ENCODE measurements at places on chromosomes 7 and 10.

GRCh38 chr10:119537953-119538630, 4.4 kb downstream of the RGS10 start:
- H3K27ac ChIP-seq: peak overlapping the region; percentile 40
- no peaks in the 10 kb centered on the region for H3K36me3 ChIP-seq
- no peak for DNase-seq
- peaks cover 67% of the 10 kb centered on the region for H3K4me1 ChIP-seq
- H3K27me3 ChIP-seq: no peaks in the 10 kb centered on the region
- no peak overlapping the region for H3K4me3 ChIP-seq

DNA sequence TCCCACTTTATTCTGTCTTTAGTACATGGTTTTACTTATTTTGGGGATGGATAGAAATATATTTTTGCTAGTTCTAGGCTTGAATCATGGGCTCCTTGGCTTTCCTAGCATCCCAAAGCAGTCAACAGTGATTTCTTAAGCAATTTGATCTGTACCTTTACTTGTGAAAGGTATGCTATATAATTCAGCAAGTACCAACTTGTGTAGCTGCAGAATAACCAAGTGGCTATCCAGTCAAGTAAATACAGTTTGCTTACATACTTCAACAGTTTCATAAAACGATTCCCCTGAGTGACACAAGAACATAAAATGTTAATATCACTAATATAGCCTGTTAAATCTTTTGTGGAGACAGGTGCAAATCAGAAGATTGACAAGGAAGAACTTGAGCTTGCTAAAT, 67.2 kb downstream of the PODXL start:
- peaks cover 5% of the 10 kb centered on the region for H3K36me3 ChIP-seq
- no peaks in the 10 kb centered on the region for H3K27me3 ChIP-seq
- no peak overlapping the region for H3K4me3 ChIP-seq
- no peaks in the 10 kb centered on the region for H3K4me1 ChIP-seq
- no peak overlapping the region for H3K27ac ChIP-seq

GRCh38 chr10:80131499-80131901, 1.0 kb upstream of the PLAC9 start:
- H3K27me3 ChIP-seq: peaks cover 6% of the 10 kb centered on the region
- H3K27ac ChIP-seq: no peak overlapping the region
- no peaks in the 10 kb centered on the region for H3K4me1 ChIP-seq
- no peak for DNase-seq
- no peak overlapping the region for H3K4me3 ChIP-seq

DNA sequence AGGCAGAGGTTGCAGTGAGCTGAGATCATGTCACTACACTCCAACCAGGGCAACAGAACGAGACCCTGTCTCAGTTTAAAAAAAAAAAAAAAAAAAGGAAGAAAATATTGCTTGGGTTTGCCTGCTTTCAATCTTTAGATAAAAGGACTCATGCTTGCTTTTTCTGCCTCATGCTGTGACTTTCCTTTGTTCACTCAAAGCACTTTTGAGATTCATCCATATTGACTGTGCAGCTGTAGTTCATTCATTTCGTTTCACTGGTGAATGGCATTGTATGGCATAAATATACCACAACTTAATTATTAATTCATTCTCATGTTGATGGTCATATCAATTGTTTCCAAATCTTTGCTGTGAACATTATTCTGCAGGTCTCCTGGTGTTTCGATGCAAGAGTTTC, 97.6 kb upstream of the NFE2L3 start:
- H3K36me3 ChIP-seq: no peaks in the 10 kb centered on the region
- DNase-seq: no peak
- no peak overlapping the region for H3K27ac ChIP-seq
- H3K4me3 ChIP-seq: no peak overlapping the region
- no peaks in the 10 kb centered on the region for H3K4me1 ChIP-seq

DNA sequence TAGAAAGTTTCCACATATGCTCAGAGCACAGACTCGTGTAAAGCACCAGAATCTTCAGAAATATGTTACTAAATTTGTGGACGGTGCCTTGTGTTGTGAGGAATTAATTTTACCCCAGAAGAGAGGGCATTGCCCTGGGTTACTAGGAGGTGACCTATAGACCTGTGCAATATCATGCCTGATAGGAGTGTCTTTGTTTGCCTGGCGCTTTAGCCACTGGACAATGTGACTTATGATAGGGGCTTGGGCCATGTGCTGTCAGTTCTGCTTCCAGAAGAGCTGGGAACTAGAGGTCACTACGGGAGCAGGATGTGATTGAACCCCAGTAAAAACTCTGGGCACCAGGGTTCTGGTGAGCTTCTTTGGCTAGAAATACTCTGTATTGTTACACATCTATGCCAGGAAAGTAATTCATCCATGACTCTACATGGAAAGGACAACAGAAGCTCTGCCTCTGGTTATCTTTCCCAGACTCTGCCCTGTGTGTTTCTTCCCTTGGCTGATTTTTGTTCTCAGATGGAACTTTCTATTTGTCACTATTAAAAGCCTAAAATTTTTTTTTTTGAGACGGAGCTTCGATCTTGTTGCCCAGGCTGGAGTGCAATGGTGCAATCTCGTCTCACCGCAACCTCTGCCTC, 75.5 kb downstream of the SIRT1 start:
- H3K27me3 ChIP-seq: no peaks in the 10 kb centered on the region
- H3K36me3 ChIP-seq: peaks cover 8% of the 10 kb centered on the region
- DNase-seq: no peak
- no peak overlapping the region for H3K4me3 ChIP-seq
- no peak overlapping the region for H3K27ac ChIP-seq

- no peak overlapping the region for H3K27ac ChIP-seq
- no peak for DNase-seq
- H3K4me3 ChIP-seq: no peak overlapping the region
- no peaks in the 10 kb centered on the region for H3K27me3 ChIP-seq
Measured at GRCh38 chr10:79272353-79272752, 74.9 kb upstream of the PPIF start.

All from CD4-positive, alpha-beta memory T cell (primary cell).